ENCODE measurements at places on chromosomes 3 and 15.

GRCh38 chr3:138768125-138768524, 66.6 kb downstream of the PIK3CB start:
- DNase-seq, result no peak

- no peak for DNase-seq
Measured at GRCh38 chr3:140387244-140387643, 290.6 kb upstream of the TRIM42 start.

GRCh38 chr3:195914648-195915473, 6.5 kb upstream of the TNK2 start:
- peak; percentile 94 for DNase-seq

- no peak for DNase-seq
Measured at GRCh38 chr3:47741925-47742324, 39.8 kb downstream of the SMARCC1 start.

GRCh38 chr15:44726136-44726535, 10.2 kb upstream of the TRIM69 start:
- no peak for DNase-seq

DNA sequence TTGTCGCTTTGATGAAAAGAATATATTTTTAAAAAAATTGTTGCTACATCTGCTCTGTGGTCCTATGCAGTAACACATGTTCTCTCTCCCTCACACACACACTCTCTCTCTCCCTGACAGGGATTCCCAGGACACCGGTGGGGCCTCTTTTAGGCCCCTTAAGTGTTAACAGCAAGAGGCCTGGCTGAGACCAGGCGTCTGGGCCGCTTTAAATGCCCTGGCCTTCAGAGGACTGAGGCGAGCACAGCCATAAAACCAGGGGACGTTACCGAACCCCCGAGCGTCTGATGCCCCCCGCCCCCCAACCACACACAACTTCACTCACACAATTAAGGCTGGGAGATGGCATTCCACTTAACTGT, 1.7 kb downstream of the BNC1 start:
- DNase-seq, result no peak

DNA sequence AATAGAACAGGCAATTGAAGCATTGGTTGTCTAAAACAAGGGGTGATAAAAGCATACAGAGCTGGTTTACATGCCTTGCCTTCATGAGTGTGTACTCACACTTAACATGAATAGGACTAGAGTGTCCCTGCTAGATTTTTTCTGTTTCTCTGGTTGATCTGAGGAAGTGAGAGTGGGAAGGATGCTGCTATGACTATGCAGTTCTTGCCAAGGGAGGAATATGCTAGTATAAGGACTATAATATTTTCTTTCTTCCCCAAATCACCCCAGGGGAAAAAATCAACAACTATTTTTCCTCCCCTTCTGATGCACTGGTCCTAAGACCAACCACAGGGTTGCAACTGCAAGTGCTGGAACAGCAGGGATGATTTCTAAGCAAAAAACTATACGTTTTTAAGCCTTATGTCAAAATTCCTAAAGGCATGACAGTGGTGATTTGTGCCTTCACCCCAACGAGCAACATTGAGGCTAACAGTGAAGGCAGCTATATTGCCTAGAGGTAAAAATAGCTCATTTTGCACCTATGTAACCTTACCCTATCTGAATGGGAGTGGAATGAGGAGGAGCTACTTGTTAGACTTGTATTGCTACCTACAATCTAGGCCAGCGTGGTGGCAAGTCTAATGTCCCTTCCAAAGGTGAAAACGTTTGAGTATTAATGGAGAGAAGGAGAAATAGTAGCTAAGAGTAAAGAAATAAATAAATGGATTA, 33.5 kb upstream of the USP8 start:
- DNase-seq, result no peak

GRCh38 chr3:73271-73670, 123.3 kb upstream of the CHL1 start:
- DNase-seq, result no peak

DNA sequence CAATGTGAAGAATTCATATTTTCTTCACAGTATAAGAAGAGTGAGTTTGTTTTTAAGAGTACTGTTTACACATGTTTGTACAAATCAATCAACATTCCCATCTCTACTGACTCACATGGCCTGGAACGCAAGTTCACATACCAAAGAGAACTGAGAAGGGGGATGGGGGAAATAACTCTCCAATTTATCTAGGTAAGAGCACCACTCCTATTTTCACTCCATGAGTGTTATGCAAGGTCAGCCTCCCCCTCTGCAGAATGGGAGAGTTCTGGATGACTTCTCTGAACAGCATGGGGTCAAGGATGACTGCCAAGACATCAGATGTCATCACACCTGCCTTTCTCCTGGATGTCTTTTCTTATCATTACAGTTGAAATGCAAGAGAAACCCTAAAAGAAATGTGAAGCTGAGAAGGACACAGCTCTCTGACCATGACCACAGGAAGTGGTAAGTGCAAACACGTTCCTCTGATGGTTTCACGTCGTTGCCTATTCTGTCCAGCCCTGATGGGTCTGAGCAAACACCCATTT, 95.2 kb downstream of the SEMA6D start:
- DNase-seq, result no peak

DNA sequence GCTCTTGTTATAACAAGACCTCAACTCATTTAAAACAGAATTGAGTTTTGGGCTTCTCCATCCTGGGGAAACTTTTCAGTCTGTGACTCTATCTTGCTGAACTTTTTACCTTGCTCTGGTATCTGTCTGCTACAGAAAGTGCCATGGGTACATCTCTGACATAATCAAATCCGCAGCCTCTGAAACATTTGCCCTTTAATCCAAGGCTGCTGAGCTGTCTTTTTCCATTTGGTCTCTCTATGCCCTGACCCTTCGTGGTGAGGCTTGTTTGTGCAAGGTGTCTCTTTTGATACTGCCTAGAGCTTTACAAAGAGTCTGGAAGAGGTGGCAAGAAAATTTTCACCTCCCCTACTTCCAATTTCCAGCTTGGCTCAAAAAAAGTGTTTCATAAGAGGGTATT, 11.3 kb downstream of the TMEM108 start:
- no peak for DNase-seq

DNA sequence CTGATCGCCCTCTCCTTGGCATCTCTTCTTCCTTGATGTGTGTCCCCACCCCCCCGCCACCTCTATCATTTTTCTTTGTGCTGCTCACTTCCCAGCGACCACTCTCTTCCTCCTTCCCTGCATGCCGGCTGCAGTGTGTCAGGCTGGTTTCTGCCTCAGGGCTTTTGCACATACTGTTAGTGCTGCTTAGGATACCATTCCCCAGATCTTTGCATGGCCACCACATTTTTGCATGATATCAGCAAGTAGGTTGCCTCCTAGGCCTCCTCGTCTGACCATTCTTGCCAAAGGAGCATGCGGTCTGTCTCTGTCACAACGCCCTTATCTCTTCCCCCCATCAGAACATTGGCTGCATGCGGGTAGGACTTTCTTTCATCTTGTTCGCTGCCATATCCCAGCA, 12.5 kb downstream of the FBLN2 start:
- no peak for DNase-seq
